ENCODE measurements at places on chromosomes 7 and 10.

- no peak for DNase-seq
These were observed 29.9 kb upstream of the RHEB start for GRCh38 chr7:151549644-151550043.

DNA sequence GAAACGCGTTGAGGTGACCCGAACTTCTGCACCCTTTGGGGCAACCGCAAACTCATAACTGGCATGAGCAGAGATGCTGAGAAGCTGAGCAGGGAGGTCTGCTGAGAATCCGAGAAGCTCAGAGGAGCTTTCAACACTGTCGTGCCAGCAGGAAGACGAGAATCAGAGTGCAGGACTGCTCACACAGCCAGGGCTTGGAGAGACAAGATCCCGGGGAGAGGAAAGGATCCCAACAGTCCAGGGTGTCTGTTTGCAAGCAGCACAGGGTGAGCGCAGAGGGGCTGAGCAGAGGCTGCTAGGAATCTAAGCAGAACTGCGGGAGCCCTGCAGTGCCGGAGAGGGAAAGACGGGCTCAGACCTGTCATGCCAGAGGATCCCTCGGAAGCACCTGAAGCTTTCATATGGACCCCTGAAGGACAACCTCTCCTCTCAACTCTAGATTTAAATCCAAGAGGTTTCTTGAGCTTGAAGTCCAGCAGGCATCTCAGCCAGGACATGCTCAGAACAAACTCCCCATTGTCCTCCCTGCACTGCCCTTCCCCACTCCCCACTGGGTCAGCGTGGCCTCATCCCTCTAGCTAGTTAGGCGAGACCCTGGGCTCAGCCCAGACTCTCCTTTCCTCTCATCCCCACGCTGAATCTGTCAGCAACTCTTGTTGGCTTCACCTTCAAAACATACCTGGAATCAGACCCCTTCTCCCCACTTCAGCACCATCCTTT, 40.7 kb downstream of the FOXL3 start:
- DNase-seq: no peak

- no peak for DNase-seq
These were observed 65.5 kb downstream of the LRRC17 start for GRCh38 chr7:102978284-102978683.

DNA sequence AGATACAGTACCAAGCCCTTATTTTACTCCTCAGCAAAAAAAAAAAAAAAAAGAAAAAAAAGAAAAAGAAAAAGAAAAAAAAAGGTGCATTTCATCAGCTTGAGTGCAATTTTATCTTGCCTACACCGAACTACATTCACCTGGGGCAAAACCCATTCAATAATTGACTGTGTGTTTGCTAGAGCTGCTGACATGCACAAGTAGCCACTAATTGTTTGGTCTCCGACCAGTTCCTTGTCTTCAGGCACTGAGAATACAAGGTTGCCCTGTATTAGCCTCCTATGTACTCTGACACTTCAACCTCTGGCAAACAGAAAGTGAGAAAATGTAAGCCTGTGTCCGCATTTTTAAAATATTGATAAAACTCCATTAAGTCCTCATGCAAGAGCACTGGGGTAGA, 1579.4 kb upstream of the LRRTM3 start:
- DNase-seq: no peak

- no peak for DNase-seq
These were observed 121.7 kb downstream of the C7orf25 start for GRCh38 chr7:42790196-42790595.

DNA sequence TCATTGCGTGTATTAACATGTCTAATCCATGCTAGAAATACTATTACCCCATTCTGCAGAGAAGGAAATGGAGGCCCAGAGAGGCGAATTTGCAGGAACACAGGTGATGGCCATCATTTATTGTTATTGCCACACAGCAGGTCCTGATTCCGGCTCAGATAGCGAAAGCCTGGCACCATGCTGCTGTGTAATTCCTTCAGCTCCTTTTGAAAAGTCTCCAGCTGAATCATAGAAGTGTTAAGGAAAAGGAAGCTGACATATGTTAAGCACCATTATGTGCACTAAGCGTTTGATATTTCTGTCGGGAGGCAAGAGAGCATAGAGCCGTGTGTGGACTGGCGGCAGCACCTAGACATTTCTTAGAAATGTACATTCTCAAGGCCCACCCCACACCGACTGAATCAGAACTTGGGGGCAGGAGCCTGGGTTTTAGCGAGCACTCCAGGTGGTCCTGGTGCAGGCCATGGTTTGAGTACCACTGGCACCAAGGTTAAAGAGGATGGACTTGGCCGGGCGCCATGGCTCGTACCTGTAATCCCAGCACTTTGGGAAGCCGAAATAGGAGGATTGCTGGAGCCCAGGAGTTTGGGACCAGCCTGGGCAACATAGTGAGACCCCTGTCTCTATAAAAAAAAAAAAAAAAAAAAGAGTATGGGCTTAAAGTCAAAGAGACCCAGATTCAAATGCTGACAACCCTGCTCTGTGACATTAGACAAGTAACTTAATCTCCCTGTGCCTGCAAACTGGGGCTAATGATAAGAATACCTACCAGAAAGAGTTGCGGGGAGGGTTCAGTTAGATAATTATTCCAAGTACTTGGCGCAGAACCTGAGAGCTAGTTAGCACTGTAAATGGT, 52.2 kb downstream of the UNC5B start:
- no peak for DNase-seq

DNA sequence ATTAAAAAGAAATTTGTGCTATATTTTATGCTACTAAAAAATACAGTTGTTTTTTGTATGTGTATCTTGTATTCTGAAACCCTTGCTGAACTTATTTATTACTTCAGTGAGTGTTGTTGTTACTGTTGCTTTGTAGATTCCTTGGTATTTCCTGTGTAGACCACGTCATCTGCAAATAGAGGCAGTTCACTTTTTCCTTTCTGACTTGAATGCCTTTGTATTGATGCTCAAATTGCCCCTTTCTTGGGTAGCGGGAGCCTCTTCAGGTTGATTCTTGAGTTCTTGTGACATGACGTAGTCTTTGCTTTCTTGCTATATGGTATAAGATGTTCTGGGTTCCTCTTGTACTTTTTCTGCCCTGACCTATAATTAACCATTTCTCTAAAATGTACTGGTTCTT, 504.1 kb downstream of the SDK1 start:
- DNase-seq: no peak

DNA sequence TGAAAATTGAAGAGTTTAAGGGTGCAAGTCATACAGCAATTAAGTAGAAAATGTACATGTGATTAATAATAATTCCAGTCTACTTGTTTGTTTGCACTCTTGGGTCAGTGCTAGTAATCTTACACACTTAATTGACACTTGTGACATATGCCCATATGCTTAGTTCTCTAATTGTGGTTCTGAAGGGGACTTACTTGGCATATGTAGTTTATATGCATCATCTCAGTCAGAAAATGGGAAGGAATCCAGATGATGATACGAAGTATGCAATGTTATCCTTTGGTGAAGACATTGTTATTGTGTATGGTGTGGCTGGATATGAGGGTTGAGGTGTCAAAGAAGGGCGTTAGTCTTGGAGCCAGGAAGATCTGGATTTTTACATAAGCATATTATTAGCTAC, 193.5 kb upstream of the HDAC9 start:
- DNase-seq: no peak

GRCh38 chr10:88008866-88009470, 145.5 kb downstream of the PTEN start:
- DNase-seq: no peak

DNA sequence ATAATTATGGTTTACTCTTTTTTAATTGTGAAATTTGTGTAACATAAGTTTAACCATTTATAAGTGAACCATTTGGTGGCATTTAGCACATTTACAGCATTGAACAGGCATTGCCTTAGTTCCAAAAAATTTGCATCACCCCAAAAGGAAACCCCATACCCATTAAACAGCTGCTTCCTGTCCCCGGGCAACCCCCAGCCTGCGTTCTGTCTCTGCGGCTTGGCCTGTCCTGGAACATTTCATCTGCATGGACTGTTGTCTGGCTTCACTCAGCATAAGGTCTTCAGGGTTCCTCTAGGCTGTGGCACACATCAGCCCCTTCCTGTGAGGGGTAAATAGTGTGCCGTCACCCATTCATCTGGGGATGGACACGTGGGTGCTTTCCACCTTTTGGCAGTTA, 6.9 kb downstream of the RET start:
- DNase-seq: no peak
